DMS79 treated with DMSO at 0.1 percent for 48 hours (cell line): ENCODE measurements at places on chromosomes 6 and 20.

DNA sequence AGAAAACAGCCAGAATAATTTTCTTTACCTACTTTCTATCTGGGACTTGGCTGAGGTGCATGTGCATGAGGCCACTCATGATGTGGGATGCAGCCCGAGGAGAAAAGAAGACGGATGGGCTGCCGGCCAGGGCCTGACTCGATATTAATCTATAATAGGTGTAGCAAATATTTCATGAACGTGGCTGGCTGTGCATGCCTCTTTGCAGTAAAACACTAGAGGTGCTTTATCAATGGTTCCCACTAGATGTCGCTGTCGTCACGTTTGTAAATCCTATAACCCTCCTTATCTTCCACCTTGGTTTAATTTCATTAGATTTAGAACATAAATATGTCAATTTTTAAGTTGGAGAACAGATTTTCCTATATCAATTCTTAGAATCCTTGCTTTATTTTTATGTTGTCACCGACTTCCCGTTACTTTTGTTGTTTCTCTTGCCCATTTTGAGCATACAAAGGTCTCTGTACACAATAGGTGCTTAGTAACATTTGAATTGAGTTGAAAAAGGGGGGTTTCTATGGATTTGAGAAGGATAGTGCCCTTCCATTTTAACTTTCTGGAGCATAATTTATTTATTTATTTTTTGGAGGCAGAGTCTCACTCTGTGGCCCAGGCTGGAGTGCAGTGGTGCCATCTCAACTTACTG, 19.6 kb upstream of the FERMT1 start:
- peak; percentile 65 for DNase-seq

DNA sequence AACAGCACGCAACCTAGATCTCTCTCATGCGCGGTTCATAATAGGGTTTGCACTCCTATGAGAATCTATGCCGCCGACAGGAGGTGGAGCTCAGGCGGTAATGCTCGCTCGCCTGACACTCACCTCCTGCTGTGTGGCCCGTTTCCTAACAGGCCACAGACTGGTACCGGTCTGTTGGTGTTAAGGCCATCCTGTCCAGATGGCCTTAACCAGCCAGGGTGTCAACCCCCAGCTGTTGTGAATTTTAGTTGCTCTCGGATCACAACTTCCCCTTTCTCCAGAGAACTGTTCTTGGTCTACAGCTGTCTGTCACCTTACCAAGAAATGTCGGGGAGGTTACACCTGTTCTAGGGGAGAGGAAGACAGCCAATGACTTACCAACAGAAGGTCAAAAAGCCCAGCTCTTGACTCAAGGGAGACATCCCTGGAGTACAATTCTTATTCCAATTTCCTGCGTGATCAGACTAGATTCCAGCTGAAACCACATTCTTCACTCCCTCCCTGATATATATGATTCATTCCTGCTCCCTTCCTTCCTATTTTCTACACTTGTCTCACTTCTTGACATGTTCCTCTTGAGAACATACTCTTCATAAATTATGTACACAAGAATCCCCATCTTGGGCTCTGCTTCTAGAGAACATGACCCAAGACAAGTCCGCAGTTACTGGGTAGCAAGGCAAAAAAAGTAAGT, 23.1 kb upstream of the DNAAF9 start:
- DNase-seq = no peak

GRCh38 chr20:20073801-20074371, 21.6 kb downstream of the CFAP61 start:
- no peak for DNase-seq

- DNase-seq = no peak
Measured at GRCh38 chr6:42417641-42418112, 34.0 kb downstream of the TRERF1 start.

- DNase-seq = no peak
Measured at GRCh38 chr20:54389596-54390280, 85.7 kb upstream of the DOK5 start.

GRCh38 chr6:159229651-159230051, 60.5 kb downstream of the FNDC1 start:
- DNase-seq = no peak

DNA sequence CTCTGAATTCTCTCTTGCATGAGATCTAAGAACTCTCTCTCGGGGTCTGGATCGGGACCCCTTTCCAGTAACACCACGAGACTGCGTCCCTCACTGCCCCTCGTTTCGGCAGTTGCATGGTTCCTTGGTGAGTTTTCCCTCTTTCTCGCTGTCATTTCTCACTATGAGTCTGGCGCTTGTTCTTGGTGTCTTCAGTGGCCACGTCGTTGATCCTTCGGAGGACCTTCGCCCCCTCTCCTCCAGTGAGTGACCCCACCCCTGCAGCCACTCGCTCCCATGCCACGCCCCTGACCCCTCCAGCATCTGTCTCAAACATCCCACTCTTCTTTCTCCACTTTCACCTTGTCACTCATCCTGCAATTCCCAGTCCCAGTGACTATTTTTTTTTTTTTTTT, 23.0 kb downstream of the SYNJ2 start:
- no peak for DNase-seq

- DNase-seq = no peak
Measured at GRCh38 chr6:90098001-90098531, 198.6 kb downstream of the BACH2 start.

DNA sequence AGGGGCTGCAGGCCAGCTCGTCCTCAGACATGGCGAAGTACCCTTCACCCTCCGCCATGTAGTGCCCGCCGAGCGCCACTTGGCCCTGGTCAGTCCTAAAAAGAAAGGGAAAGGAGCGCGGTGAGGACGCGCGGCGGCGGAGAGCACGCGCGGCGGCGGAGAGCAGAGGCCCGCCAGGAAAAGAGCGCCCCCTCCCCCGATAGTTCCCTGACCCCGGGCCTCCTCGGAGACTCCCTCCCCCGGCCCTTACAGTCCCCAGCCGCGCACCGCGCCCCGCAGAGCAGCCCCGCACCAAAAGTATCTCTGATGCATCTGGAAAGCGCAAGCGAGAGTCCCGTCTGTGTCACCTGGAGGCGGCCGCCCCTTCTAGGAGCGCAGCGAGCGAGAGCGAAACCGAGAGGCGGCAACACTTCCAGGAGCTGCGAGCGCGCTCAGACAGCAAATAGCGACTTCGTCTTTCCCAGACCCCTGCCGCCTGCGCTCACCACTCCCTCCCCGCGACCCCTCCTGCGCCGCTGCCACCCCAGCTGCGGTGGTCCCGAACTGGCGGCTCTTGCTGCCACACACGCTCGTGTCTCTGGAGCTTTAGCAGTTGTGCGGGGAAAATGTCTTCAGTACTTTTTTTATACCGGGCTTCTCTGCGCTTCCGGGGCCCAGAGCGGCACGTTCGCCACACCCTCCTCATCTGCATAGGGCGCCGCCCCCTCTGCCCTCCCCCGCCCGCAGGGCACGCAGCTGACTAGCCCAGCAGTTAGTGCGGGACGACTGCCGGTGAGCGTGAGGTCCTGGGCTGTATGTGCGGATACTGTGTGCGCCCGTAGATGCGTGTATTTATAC, at the start of gene TENT5A:
Gene TENT5A, minus strand, starts transcription at position 598 of the 837 bp plus-strand sequence. Its CDS starts 540 bp downstream, at position 58.
- peak; percentile 69 for DNase-seq

- no peak for DNase-seq
Measured at GRCh38 chr6:134034961-134035822, 17.2 kb downstream of the SLC2A12 start.

GRCh38 chr20:62624325-62624690, 18.0 kb upstream of the SLCO4A1 start:
- peak; percentile 57 for DNase-seq

GRCh38 chr20:44494266-44494665, 18.6 kb downstream of the TTPAL start:
- DNase-seq = no peak

- DNase-seq = no peak
Measured at GRCh38 chr20:25073544-25073943, 8.4 kb downstream of the VSX1 start.

- DNase-seq = no peak
Measured at GRCh38 chr6:36324191-36324590, 12.5 kb downstream of the BNIP5 start.

GRCh38 chr6:12404651-12405050, 114.5 kb downstream of the EDN1 start:
- DNase-seq = no peak

DNA sequence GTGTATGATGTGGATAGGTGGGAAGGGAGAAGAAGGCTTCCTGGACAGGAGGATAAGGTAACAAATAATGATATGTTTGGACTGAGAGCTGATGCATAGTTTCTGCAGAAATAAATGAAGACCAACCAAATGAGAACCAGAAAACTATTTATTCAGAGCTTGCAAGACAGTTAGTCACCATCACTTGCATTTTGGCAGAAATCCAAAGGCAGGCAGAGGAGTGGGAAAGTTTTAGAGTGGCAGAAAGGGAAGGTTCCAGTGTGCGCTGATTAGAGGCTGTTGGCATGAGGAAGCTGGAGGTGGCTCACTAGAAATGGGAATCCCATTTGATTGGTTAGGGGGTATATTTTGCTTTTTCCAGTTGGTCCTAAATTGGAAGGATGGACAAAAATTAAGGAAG, 13.0 kb upstream of the F13A1 start:
- no peak for DNase-seq

- DNase-seq = no peak
Measured at GRCh38 chr6:74715355-74716085, 490.3 kb downstream of the COL12A1 start.

- no peak for DNase-seq
Measured at GRCh38 chr20:46119028-46119546, 973 bp downstream of the CD40 start.

DNA sequence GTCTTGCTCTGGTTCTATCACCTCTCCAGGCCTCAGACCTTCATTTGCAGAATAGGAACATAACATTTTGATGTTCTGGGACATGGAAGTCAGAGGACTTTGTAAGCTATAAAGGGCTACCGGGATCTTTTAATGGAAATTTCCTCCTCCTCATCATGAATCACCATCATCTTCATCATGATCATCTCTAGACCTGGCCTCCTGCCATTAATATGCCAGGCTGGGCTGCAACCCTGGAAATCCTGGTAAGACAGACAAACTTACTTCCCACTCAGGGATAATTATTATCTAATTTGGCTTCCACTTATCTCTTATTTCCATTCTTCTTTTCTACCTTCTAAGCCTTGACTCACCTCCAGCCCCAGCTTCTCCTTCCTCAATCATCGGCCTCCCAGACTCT, 41.0 kb upstream of the MRPS18A start:
- DNase-seq = no peak

DNA sequence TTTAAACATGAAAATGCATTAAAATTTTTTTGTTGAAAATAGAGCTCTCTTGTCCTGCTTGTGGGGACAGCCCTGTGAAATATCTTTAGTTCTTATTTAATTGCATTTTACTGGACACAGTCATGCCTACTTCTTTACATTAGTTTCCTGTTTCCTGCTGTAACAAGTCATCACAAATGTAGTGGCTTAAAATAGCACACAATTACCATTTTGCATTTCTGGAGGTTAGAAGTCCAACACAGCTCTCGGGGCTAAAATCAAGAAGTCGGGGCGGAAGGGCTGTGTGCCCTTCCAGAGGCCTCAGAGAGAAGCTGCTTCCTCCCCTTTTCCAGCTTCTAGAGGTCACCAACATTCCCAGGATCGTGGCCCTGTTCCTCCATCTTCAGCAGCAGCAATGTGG, 29.4 kb downstream of the PNLDC1 start:
- DNase-seq = no peak

- DNase-seq = no peak
Measured at GRCh38 chr6:43710576-43710975, 23.0 kb upstream of the MRPS18A start.

DNA sequence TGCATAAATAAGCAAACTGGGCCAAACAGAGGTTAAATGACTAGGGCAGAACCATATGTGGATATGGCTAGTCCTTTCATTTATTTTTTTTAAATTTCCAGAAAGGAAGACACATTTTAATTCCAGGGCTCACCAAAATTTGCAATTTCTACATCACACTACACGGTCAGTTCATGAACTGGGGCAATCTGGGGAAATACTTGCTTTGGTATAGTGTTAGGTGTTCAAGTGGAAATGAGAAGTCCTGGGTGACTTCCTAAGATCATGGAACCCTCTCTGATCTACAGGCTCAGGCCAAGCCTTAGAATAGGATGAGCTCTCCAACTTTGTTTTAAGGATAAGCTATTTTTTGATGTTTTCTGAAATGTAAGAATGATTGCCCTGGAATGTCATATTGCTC, 128.6 kb upstream of the SPACA1 start:
- DNase-seq = no peak

DNA sequence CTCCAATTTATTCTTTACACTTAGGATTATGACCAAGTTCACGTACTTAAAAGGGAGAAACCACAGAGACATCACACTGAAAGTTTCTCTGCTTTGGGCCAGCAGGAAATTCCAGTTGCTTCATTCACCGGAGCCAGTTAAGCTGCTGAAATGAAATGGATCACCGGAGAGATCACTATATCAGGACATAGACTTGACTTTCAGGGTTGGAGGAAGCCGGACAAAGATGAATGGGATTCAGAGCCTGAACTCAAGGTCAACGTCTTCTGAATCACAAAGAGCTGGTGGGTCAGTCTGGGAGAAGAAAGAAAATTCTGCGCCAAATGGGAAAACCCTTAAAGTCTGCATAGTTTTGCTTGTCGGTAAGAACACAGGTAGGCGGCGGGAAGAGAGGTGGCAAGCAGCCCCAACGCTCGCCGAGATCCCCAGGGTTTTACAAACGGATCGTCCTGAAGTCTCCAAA, 81.9 kb upstream of the CCDC28A start:
- peak; percentile 62 for DNase-seq

GRCh38 chr6:138456401-138456790, 42.9 kb downstream of the NHSL1 start:
- DNase-seq = no peak

- no peak for DNase-seq
Measured at GRCh38 chr20:56469077-56469449, 636 bp downstream of the RTF2 start.

- no peak for DNase-seq
Measured at GRCh38 chr6:114934079-114934478, 591.3 kb upstream of the HS3ST5 start.

DNA sequence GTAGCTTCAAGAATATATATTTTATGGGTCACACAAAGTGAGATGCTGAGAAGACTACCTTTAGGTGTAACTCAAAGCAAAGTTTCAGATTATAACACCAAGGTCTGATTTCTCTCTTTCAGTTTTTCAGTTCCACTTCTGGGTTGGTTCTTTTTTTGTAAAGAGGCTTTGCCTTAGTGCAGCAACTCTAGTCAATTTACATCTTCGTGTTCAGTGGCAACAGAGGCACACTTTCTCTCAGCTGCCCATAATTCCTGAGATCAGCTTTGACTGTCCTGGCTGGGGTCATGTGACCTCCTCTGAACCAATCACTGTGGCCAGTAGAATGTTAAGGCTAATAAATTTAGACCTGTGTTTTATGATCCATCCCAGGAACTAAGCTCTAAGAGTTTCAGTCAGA, 120.2 kb downstream of the TINAG start:
- DNase-seq = no peak

DNA sequence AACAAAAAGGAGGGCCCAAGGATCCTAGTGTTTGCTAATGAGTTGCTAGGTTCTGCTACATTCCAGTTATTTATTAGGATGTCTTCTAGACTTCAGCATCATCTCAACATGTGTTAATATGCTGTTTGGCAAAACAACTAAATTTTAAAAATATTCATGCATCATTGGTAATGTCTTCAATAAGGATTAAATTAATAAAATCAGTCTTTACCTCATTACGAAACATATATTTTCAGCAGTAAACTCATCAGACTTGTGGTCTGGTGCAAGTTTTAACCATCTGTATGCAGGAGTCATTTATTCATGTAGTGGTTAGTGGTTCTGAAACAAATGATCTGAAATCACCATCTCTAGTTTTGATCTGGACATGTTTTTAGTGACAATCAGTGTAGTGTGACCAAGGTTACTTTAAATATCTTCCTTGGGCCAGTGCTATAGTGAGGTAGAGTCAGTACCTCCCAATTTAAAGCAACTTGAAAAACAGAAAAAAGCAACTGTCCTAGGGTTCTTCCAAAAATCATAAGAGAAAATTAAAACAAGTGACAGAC, 85.0 kb upstream of the KCNK16 start:
- DNase-seq = no peak
